ENCODE measurements at places on chromosomes 13 and 19.

DNA sequence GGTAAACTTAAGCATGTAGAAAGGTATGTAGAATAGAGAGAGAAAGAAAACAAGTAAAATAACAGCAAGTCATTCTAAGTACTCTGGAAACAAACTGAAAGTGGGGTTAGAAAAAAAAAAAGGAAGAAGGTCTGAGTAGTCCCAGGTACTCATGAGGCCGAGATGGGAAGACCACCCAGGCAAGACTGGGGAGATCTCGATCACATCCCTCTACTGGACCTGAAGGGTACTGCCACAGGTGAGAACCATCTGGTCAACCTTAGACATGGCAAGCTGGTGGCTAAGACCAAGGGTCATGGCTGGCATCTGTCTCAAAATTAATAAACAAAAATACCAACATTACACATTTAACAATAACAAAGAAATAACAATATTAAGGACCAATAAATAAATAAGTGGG, 36.3 kb upstream of the ZNF724 start:
- DNase-seq = no peak

DNA sequence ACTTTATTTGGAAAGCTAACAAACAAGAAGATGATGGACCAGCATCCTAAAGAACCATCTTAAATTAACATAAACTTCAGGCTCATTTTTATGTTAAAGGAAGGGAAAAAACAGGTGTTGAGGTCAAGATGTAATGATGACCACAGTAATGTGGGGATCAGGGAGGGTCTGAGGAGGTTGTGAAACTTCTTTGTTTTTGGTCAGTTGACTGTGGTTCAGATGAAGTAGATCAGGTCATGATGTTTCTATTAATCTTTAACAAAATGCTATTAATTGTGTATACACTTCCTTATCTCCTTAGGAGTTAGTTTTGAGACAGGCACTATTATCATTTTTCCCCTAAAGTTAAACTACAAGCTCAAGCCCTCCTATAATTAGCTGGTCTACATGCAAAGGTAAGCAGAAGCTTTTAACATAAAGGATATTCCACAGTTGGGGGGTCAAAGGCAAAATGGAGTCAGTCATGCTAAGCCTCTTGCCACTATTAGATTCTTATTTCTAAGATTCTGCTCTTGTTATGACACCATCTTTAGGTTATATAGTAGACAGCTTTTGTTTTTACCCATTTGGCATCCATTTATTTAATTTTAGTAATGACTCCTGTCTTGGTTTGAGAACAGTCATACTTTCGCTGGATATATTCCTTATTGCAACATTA, 800.1 kb upstream of the PCDH9 start:
- DNase-seq = no peak

DNA sequence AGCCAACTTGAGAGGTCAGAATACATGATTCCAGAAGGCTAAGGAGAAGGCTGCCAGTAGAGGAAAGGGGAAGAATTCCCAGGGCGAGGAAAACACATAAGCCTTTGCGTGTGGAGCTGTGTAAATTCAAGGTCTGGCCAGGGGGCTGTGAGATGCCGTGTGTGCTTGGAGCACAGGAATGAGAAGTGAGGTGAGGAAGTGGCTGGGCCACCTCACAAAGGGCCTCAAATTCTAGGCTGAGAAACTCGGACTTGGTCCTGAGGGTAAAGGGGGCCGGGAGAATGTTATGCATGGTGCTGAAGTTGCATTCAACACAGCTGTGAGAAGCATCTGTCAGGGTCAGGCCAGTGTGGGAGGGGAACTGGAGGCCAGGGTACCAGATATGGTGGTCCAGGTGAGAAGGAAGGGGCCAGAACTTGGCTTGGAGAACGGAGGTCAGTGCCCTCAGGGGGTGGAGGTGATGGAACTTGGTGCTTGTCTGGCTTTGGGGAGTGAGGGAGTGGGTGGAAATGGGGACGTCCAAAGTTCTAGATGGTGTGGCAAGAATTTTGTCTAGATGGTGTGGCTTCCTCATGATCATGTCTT, 4.9 kb upstream of the ZNF580 start:
- DNase-seq = no peak

GRCh38 chr19:40355975-40356680, 7.6 kb downstream of the PLD3 start:
- DNase-seq = no peak

DNA sequence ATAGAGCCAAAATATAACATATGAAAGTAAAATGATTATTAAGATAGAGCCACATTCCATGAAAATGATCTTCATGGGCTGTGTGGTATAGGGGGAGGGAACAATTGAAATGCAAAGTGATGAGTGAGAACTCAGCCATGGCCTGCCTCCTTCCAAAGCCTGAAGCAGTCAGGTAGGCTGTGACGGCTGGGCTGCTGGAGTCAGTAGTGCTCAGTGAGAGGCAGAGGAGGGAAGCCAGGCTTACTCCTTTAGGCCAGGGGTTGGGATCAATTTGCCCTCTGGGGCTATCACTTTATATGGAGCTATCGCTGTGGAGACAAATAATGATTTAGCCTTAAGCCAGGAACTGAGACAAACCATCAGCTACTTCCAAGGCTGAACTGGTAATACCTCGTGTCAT, 654.9 kb downstream of the FGF9 start:
- no peak for DNase-seq

- DNase-seq = peak; percentile 62
Observed at GRCh38 chr13:98890186-98890585, 87.7 kb downstream of the DOCK9 start.

GRCh38 chr19:39324242-39324842, 3.7 kb upstream of the LRFN1 start:
- DNase-seq = no peak

GRCh38 chr13:36445278-36445677, 13.0 kb downstream of the CCNA1 start:
- DNase-seq = no peak

DNA sequence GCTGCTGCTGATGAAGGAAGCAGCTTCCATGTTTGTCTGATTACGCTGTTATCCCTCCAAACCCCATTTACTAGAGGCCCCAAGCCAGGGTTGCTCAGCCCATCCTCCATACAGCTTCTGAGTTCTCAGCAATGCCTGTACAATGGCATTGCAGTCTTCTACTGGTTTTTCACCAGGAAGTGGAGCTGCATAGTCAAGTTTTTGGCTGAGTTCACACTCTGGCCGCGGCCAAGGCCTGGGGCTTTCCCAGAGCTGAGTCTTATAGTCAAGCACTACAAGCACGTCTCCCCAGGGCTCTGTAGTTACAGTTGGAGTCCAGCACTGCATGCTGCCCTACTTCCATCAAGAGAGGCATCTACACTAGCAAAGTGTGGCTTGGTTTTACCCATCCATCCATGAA, 182.5 kb downstream of the POU4F1 start:
- no peak for DNase-seq

- DNase-seq = no peak
Observed at GRCh38 chr19:2744113-2744512, 4.3 kb upstream of the SLC39A3 start.

DNA sequence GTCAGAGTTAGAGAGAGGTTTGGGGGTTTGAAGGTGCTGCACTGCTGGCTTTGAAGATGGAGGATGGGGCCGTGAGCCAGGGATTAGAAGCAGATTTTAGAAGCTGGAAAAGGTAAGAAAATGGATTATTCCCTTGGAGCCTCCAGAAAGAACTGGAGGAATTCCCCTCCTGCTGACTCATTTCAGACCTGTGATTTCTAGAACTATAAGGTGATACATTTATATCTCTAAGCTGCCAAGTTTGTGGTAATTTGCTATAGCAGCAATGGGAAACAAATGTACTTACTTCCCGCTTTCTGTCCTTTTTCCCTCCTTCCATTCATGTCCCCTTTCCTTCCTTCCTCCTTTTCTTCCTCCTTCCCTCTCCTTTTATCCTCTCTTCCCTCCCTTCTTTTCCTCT, 78.5 kb upstream of the PCDH8 start:
- DNase-seq = no peak

- no peak for DNase-seq
Observed at GRCh38 chr19:51686171-51686570, 7.0 kb upstream of the SPACA6 start.

DNA sequence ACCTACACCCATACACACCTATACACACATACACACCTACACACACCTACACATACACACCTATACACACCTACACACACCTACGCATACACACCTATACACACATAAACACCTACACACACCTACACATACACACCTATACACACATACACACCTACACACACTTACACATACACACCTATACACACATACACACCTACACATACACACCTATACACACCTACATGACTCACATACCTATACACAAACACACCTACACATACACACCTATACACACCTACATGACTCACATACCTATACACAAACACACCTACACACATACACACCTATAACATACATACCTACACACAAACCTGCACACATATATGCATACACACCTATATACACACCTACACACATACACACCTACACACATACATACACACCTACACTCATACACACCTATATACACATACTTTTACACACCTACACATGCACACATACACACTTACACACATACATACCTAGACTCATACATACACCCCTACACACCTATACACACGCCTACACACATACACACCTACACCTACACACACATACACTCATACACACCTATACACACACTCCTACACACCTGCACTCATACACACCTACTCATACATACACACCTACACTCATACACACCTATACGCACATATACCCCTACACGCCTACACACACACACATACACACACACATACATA, 286.7 kb upstream of the MAB21L1 start:
- no peak for DNase-seq

- DNase-seq = no peak
Observed at GRCh38 chr13:20303636-20304035, 71.5 kb upstream of the GJB6 start.

DNA sequence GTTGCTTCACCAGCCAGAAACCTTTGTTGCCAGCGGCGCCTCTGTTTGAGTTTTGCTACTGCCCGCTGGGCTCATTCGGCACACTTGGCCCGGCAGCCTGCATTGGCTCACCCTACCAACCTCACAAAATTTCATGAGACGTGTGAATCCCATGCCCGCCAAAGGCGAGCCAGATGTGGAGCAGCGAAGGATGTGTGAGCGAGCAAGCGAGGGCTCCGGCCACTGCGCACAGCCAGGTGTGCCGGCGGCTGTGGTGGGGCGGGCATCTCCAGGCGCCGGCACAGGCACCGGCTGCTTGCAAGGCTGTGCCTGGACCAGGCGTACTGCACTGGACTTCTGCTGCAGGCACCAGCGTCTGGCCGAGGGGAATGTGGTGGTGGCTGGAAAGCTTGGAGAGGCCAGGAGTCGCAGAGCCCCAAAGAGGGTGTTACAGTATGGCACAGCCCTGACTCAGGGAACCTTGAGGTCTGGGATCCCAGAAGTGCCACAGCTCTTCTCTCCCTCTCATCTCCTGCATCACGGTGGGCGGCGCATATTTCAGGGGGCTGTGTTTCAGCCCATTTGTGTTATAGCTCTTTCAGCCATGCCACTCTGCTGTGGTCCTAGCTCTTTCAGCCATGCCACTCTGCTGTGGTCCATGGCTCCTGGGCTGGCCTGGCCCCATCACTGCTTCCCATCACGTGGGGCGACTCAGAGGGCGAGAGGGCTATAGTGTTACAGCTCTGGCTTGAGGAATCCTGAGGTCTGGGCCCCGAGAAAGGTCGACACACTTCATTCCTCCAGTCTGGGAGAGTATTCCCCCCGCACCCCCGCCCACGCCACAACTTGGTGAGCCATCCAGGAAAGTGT, 592.0 kb upstream of the SLITRK5 start:
- peak; percentile 11 for DNase-seq

DNA sequence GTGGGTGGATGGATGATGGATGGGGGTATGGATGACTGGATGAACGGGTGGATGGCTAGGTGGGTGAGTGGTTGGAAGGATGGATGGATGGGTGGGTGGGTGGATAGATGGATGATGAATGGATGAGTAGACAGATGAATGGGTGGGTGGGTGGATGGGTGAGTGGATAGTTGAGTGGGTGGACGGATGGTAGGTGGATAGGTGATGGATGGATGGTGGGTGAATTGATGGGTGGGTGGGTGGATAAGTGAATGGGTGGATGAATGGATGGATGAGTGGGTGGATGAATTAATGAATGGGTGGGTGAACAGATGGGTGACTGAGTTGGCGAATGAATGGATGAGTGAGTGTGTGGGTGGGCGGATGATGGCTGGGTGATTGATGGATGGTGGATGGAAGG, 4.9 kb downstream of the SMIM24 start:
- DNase-seq = no peak

DNA sequence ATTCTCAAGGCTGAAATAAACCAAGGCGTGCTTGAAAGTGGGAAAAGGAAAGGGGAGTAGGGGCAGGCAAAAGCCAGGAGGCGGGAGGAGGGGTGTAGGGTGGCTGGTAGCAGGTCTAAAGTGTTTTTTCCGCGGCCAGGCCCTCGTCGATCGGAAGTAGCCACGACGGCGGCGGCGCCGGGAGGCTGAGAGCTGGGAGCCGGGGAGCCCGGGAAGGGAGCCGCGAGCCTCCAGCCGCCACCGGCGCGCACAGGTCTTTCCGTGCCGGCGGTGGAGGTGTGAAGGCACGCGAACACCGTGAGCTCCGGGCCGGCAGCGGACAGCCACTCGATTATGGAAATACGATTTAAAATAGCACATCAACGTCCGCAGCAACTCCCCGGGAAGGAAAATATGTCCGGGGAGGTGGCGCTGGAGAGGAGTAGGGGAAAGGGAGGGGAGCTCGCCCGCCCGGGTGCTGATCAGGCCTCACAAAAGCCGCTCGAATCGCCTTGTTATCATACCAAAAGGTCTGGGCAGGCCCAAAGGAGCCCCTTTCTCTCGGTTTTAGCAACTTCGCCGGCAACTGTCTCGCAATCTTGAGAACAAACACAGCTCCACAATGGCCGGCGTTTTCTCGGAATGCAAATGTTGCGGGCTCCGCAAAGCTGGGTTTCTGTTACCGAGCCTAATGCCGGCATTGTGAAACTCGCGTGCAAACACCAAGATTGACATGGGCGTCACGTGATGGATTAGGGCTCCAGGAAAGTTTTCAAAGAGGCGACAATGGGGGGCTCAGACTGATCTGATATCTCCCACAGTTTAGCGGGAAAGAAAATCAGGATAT, 2.9 kb upstream of the PCDH8 start:
- no peak for DNase-seq

DNA sequence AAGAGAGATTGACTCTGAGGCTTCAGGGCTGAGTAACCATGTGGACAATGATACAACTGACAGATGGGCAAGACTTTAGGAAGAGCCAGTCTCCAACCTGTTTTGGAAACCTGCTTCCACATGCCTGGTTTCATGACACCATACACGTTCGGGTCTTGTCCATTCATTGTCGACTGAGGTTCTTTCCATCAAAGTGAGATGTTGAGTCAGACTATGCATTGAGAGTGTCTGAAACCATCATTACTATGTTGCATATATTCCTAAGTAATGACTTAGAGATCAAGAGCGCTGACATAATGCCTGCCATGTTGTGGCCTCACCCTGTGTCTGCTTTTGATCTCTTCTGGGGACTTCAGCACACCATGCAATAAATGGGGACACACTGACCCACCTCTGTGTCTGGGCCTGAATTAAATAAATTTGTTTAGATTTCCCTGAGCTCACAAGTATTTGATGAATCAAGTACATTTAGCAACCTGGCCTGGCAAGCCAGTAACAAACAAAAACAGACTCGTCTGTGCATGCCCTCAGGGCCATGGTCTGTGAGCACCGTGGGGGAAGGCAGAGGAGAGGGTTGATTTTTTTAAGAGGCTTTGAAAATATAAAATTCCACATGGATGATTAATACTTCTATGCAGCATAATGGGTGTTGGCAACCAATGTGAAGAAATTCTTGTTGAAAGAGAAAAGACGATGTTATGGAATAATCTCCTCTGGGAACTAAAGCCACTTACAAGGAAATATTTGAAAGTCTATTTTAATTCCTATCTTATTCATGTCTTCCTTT, 49.9 kb upstream of the UBAC2 start:
- no peak for DNase-seq

- no peak for DNase-seq
Observed at GRCh38 chr13:43368003-43368402, 344.6 kb downstream of the DNAJC15 start.

All from uterus (tissue), 4 donors.